Kidney (tissue), 22 donors: ENCODE measurements at places on chromosomes 5 and 9. TPM values are rescaled to one million over a fixed set of nuclear protein-coding genes. Genes with fewer than 3 reads are reported as not detected.

GOLM1 gene
- 133 TPM for total RNA-seq

PHYHD1 gene
- 59.0 TPM for total RNA-seq

RFESD gene
- 2.6 TPM for total RNA-seq

SLC31A2 gene
- 10.6 TPM for total RNA-seq

PTGES2 gene
- 64.1 TPM for total RNA-seq

C7 gene
- total RNA-seq: 849 TPM

FBXL7 gene
- total RNA-seq: 6.1 TPM

KDM3B gene
- total RNA-seq: 69.6 TPM

LECT2 gene
- not detected for total RNA-seq

WDR41 gene
- total RNA-seq: 45.2 TPM

DNA sequence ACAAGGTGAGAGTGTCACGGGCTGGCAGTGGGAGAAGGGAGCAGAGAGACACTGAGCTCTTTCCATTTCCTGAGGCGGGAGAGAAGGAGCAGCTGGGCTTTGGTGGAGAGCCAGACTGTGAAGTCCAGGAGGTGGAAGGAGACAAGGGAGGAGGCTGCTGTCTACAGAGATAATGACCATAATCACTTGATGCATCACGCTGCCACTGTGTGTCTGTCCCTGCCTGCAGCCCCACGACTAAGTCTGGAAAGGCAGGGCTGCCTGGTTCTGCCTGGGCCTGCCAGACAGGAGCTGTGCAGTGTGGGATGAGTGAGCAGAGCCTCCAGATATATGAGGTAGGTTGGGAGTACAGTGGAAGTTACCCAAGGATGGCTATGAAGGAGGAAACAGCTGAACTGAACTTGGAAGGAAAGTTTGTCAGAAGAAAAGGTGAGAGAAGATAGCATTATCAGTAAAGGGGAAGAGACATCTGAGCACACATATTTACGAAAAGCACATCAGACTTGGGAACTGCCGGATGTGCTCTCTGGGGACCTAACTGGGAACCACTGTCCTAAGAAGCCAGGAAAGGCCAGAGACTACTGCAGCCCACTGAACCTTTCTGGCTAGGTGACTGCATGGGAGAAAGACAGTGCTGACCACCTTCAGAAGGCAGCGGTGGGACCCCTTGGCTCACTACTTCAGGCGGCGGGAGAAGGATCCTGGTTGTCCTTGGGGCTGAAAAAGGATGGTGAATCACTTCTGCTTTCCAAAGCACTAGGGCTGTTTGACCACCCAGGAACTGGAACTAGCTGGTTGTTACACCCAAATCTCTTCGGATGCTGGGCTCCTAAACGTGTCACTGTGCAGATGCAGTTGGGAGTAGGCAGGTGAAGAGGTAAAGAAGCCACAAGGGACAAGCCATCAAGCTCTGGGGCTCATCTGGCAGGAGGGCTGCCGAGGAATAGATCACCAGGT is 12.8 kb upstream of the DDX41 start:
- no peak for DNase-seq

DNA sequence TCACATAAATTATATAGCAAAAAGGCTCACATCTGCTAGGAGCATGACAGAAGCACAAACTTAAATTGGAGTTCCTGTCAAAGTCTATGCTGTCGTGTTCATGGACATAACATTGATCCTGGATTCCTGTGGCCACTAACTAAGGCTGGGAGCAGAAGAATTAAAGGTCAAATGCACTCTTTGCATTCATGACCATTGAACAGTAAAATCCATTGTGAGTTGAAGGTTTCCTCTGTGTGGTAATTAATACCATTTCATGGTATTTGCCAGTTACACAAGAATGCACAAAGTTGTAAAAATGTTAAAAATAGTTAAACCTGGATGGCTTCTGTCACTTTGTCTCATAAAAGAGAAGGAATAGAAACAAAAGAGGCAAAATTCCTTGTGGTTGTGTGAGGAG is 242.6 kb downstream of the NPR3 start:
- DNase-seq: no peak

- no peak for DNase-seq
Measured at GRCh38 chr5:176296-176823, 14.9 kb upstream of the LRRC14B start.

DNA sequence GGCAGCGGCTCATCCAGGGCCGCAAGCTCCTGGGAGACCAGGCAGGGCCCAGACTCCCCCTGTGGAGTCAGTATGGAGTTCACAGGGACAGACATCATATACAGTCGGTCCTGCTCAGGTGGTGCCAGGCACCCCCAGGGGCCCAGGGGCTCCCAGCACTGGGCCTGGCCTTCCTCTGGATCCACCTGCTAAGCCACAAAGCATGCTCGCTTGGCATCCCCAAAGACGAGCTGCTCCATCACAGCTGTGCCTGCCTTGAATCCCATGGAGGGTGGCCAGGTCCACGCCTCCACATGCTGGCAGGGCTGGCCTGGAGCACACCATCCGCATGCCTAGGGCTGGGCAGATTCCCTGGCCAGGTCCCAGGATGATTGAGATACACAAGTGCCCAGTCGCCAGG is 4.6 kb downstream of the BICD2 start:
- no peak for DNase-seq

- DNase-seq: no peak
Measured at GRCh38 chr9:3980212-3980611, 319.7 kb downstream of the GLIS3 start.

DNA sequence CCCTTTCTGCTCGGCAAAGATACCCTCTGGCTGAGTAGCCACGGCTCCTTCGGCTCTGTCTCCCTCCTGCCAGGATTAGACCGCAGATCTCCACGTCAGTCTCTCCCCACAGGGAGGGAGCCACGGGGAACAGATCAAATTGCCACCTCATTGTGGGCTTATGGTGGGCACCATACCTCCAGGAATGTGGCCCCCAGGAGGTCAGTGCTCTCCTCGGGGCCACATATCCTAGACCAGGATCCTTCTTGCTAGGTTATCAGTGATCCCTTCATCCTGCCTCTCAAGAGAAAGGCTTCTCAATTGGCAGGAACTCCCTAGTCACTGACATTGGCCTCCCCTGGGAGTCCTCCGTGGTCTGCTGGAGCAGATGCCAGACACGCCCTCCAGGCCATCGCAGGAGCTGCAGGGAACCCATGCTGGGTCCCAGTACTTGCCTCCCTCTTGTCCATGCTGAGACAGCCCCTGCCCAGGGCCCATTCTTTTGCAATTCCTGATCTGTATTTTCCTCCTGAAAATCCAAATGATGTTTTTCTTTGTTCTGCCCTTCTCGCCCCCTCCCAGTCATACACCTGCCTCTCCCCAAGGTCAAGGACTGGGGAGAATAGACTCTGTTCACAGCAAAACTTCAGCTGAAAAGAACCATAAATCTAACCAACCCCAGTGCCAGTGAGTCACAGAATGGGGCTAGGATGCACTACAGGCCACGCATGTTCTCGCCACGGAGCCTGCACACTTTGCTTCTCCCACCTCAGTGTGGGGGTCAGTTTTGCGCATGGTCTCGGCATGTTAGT is 31.6 kb upstream of the ENHO start:
- no peak for DNase-seq

- DNase-seq: no peak
Measured at GRCh38 chr5:3226196-3226920, 369.3 kb upstream of the IRX1 start.

- DNase-seq: no peak
Measured at GRCh38 chr5:154403234-154403633, 42.6 kb upstream of the SAP30L start.

- peak; percentile 82 for DNase-seq
Measured at GRCh38 chr5:68534131-68534940, 318.8 kb downstream of the PIK3R1 start.

GRCh38 chr9:137320555-137321384 is 18.7 kb upstream of the NRARP start:
- DNase-seq: peak; percentile 64

DNA sequence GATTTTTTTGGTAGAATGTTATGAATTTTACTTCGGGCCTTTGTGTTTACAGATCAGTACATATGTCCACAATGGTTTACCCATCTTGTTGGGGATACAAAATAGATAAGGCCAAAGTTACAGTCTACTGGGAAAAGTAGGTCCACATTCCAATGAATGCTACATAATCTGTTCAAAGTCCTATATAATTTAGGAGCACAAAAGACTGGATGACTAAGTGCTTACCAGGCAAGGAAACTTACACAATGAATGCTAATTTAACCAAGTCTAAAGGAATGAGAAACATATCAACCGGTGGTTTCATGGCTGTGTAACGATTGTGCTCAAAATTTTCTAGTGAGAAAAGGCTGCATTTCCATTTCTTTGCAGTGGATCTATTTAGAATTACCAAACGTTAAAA is 97.4 kb upstream of the TRPM3 start:
- DNase-seq: no peak

DNA sequence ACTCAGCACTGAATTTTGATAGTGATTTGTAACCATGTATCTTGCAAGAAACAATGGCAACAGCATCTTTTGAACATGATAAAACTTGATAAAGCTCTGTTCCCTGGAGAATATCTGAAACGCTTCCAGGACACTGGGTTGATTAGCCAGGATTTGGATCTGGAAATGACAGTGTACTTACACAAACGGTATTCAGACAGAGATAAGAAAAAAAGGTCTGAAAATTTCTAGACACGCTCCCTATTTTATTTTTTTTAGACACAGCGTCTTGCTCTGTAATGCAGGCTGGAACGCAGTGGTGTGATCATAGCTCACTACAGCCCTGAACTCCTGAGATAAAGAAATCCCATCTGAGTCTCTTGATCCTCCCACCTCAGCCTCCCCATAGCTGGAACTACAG is 109.0 kb downstream of the GNAQ start:
- DNase-seq: no peak

DNA sequence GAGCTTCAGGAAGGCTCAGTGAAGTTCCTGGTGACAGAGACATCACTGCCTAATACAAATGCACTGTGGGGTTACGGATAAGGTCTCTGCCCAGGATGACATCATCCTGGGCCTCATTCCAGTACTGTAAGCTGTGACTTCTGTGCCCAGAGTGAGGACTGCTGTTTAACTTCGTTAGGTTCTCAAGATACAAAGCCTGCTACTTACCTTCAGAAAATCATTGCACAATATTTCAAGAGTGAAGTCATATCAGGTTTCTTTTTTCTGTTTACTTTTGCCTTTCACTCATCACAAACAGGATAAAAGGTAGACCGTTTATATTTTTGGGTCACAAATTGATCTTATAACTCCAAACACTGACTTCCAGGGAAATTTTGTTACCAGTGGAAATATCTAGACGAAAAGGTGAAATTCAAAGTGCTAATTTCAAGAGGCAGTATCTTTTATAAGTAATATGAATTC is 241.2 kb downstream of the PIK3R1 start:
- no peak for DNase-seq

GRCh38 chr5:107567901-107568671 is 102.7 kb downstream of the EFNA5 start:
- no peak for DNase-seq

GRCh38 chr9:88237479-88237961 is 99.2 kb upstream of the SPATA31C2 start:
- peak; percentile 74 for DNase-seq

DNA sequence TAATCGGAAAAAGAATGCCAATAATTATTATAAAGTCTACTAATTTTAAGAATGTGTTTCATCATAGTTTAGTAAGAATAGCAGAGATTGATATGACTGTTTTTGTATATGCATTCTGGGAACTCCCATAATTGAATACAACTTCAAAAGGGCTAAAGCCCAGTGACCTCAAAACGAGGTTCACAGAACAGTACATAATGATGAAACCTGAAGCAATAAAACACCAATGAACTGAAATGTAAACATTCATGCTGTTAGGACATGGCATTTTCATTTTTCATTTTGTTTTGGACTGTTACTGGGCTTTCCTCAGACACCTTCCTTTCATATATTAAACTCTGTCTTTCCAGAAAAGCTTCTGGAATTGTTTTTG is 684 bp upstream of the JMY start:
- DNase-seq: no peak

DNA sequence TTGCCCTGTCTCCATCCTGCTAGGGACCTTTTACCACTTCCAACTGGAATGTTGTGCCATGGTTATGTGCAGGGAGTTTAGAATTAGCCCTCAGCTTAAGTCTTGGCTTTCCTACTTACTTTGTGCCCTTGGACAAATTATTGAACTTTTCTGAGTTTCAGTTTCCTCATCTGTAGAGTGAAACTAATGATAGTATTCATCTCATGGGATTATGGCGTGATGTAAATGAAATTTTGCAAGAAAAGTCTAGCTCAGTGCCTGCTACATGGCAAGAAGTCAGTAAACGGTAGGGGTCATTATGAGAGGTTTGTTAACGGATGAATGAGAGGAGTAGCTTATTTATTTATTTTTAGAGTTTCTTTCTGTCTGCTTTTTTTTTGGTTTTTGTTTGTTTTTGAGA is 1.8 kb downstream of the MVB12B start:
- no peak for DNase-seq
